GM03348 (cell line): ENCODE measurements at places on chromosomes 5 and 9.

GRCh38 chr5:81786496-81786895 is 35.6 kb upstream of the SSBP2 start:
- no peak for DNase-seq

GRCh38 chr5:38554403-38554802 is 2.0 kb downstream of the LIFR start:
- no peak for DNase-seq

DNA sequence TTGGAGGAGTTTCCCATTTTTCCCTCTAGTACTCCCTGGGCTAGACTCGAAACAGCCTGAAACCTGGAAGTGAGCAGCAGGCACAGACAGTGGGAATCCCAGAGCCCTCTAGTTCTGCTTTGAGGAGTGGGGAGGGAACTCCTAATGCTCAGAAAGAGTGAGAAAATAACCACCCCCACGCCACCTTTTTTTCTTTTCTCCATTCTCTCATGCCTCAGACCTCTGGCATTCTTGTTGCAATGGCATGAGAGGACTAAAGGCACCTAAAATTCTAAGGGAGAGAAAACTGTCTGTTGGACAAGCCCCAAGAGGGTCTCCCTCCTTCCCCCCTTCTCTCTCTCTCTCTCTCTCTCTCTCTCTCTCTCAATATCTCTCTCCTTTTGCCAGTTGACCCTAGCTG is 15.1 kb upstream of the IRF1 start:
- no peak for DNase-seq

GRCh38 chr9:93945400-93946337 is 9.5 kb downstream of the BARX1 start:
- no peak for DNase-seq

DNA sequence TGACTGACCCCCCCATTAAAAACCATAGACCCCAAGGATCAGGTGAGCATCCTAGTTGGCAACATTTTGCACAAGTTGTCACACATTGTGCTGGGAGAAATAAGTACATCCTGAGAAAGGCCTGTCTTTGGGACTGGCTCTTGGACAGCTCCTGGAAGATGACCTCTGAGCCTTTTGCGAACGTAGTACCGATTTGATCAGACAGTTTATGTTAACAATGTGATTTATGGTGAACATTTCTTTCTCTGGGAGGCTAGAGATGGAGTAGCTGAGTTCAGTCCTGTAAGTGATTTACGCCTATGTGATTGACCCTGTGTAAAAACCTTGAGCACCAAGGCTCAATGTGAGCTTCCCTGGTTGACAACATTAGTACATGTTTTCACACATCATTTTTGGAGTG is 41.7 kb downstream of the LOX start:
- no peak for DNase-seq

- DNase-seq = no peak
Measured at GRCh38 chr9:109224751-109225150, 57.7 kb upstream of the FRRS1L start.

DNA sequence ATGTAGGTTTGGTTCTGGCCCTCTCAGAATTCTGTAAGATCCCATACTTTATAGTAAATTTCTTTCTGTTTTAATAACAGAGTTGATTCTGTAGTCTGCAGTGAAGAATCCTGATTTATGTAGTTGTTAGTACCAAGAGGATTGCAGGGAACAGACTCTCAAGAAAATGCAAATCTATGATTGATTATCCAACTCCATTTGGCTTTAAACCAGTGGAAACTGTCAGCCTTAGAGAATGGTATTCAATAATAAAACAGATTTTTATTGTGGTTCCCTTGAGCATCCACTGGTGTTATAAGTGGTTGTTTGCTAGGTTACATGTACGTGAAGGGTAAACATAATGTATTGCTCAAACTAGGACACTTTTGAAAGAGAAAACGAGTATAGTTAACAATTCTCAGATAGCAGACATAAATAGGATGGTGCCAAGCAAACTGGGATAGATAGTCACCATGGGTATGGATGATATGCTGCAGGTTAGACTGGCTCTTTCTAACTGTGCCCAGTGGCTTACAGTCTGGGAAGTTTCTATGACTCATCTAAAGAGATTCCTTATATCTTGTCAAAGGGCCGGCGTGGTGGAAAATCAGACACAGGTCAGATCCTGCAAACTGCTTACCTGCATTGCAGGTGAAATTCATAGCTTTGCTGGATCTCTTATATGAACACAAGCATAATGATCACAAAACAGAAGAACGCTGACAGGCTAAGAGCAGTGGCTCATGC is 41.7 kb upstream of the RPS23 start:
- DNase-seq = no peak

DNA sequence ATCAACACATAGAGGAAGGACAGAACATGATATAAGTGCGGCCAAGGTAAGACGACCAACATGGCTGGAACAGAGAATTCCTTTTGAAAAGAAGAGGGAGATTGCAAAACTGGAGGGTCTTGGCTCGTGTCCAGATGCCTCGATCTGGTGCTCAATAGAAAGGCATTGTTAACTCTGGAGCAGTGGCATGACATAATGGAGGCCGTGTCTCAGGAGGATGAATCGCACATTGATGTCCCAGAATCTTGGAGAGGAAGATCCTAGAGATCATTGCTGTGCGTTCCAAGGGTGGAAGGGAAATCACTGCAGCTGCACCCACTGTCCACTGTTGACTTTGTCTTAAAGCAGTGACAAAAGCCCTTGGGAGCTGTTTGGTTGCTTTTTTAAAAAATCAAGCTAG is 30.9 kb downstream of the GRAMD2B start:
- DNase-seq = no peak

GRCh38 chr5:173246511-173246910 is 11.5 kb upstream of the NKX2-5 start:
- DNase-seq = no peak
